ENCODE measurements at places on chromosomes 4 and X. TPM values are rescaled to one million over a fixed set of nuclear protein-coding genes. Genes with fewer than 3 reads are reported as not detected.

DNA sequence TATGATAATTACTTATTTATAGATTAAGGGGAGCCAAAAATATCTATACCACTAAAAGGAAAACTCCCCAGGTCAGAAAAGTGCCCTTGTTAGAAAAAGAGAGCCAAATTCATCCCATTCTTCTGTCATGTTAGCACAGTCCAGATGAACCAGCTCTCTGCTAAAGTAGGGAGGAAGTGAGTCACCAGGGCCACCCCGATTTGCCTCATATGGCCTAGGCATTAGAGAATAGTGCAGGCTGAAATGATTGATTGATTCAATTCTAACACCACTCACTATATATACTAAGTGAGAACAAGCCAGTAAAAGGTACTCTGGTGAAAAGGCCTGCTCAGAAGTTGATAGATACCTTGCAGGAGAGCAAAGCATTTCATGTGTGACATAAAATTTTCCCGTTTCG is 94.5 kb downstream of the SRPX start:
- DNase-seq: no peak
- no peak overlapping the region for H3K4me3 ChIP-seq
- H3K27ac ChIP-seq: no peak overlapping the region

DNA sequence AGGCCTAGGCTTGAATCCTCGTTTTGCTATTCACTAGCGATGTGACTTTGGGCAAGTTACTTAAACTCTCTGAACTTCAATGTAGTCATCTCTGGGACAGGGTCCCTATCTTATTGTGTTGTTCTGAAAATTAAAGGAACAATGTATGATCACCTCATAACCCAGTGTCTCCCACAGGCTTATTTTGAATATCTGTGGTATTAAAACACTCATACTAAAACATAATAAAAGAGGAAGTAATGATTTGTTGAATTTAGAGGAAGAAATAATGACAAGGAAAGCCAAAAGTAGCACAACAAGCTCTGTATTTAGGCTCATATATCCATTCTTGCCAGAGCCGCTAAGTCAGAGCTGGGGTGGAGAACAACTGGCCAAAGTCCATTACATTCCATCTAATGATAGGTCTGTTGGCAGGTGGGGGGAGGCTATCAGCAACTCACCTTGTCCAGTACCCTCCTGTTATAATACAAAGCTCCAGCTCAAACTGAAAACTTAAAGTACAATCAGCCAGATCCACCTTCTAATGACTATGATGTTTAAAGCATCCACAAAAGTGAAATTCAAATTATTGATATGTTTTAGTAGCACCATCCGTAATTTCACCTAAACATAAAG is 64.5 kb upstream of the LSM6 start:
- peaks cover 57% of the 10 kb centered on the region for H3K27me3 ChIP-seq
- no peaks in the 10 kb centered on the region for H3K4me1 ChIP-seq
- no peak overlapping the region for H3K27ac ChIP-seq
- H3K4me3 ChIP-seq: no peak overlapping the region

Gene EGF
- 0.30 TPM for total RNA-seq

Gene C4orf50
- total RNA-seq: 0.87 TPM

Gene ANAPC10
- 22.2 TPM for total RNA-seq

DNA sequence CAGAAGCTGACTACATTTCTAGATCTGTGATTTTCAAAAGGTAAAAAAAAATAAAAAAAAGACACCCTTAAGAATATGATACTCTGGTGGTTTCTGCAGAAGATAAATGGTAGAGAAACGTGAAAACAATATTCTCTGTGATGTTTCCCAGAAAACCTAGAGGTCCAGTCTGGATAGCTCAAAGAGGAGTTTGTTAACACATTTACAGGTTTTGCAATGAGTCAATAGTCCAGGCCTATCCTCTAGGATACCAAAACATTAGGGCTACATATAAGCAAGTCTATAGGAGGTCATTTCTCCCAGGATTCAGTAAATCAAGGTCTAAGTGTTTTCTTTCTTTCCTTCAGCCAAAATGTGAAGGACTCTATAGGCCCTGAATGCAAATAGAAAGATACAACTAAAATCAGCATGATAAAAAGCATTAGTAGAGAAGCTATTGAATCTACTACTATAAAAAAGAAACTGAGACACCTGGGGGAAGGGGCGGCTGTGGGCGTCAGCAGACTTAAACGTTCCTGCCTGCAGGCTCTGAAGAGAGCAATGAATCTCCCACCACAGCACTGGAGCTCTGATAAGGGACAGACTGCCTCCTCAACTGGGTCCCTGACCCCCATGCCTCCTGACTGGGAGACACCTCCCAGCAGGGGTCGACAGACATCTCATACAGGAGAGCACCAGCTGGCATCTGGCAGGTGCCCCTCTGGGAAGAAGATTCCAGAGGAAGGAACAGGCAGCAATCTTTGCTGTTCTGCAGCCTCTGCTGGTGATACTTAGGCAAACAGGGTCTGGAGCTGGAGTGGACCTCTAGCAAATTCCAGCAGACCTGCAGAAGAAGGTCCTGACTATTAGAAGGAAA is 33.7 kb upstream of the SPP1 start:
- H3K27ac ChIP-seq: no peak overlapping the region
- H3K27me3 ChIP-seq: peaks cover 34% of the 10 kb centered on the region
- no peaks in the 10 kb centered on the region for H3K4me1 ChIP-seq

DNA sequence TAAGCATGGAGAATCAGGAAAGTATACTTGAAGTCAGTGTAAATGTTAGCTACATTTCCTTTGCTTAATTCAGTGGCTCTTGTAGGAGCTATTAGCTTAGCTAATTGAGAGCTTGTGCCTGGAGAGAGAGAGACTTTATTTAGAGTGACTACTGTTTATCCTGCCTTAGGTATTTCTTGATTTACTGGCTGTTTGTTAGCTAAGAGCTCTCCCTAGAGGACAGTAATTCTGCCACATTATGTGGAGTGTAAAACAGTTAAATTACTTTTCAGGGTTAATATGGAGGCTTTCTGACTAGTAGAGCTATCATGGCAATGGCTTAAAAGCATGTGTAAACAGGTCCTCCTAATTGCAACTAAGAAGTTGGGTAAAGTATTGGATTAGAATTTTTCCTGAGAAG is 306.5 kb upstream of the TECRL start:
- H3K4me1 ChIP-seq: no peaks in the 10 kb centered on the region
- DNase-seq: no peak
- H3K27ac ChIP-seq: no peak overlapping the region
- no peaks in the 10 kb centered on the region for H3K27me3 ChIP-seq
- H3K4me3 ChIP-seq: no peak overlapping the region

DNA sequence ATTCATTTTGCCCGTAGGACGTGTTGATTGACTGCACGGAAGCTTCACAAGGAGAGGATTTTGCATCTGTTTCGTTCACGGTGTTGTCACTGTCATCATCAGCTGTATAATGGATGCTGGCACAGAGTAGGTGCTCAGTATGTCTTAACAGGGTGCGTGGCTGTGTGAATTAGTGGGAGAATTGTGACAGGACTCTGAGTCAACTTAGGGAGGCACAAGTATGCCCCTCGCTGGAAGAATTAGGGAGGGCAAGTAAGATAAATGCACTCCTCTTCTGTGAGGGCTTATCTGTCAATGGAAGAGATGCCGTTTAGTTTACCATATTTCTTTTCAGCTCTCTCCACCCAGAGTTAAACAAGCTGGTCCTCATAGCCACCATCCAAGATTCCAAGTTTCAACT is 107.2 kb downstream of the TRIML1 start:
- H3K4me3 ChIP-seq: no peak overlapping the region
- H3K36me3 ChIP-seq: no peaks in the 10 kb centered on the region
- no peak overlapping the region for H3K27ac ChIP-seq

GRCh38 chrX:69237236-69237635 is 72.0 kb upstream of the PJA1 start:
- DNase-seq: no peak
- no peaks in the 10 kb centered on the region for H3K36me3 ChIP-seq
- no peaks in the 10 kb centered on the region for H3K4me1 ChIP-seq
- H3K27me3 ChIP-seq: no peaks in the 10 kb centered on the region

DNA sequence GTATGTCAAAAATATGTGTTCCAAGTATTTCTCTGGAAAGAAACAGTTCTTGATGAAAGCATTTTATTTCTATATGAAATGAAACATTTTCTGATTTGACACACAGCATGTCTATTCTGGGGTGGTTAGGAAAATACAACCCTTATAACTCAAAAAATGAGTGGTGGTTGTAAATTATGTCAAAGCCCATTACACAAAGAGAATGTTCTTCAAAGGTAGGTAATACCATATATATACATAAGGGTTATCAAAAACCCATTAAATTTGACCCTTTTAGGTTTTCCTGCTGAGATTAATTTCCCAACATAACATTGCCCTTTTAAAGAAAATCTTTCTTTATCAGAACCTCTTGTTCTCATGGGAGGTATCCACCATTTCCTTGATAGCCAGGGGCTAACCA is 420.5 kb upstream of the TECRL start:
- no peak overlapping the region for H3K4me3 ChIP-seq
- H3K27me3 ChIP-seq: no peaks in the 10 kb centered on the region

DNA sequence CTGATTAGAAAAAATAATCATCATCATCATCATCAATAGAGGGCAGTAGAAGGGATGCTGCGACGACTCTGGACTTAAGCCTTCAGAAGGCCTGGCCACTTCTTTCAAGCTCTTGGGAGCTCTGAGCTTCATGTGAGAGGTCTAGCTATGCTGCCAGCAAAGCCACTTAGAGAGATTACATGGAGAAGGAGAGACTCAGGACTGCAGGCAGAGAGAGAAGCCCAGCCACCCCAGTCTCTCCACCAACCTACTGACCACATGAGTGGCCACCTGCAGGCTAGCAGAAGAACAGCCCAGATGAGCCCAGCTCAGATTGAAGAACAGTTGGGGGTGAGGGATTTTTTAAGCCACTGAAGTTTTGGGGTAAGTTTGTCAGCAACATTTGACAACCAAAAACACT is 17.1 kb upstream of the TMEM150C start:
- no peak for DNase-seq
- peaks cover 22% of the 10 kb centered on the region for H3K27me3 ChIP-seq
- peaks cover 6% of the 10 kb centered on the region for H3K36me3 ChIP-seq
- H3K4me3 ChIP-seq: no peak overlapping the region
- no peaks in the 10 kb centered on the region for H3K4me1 ChIP-seq

Gene CLDN34
- not detected for total RNA-seq

DNA sequence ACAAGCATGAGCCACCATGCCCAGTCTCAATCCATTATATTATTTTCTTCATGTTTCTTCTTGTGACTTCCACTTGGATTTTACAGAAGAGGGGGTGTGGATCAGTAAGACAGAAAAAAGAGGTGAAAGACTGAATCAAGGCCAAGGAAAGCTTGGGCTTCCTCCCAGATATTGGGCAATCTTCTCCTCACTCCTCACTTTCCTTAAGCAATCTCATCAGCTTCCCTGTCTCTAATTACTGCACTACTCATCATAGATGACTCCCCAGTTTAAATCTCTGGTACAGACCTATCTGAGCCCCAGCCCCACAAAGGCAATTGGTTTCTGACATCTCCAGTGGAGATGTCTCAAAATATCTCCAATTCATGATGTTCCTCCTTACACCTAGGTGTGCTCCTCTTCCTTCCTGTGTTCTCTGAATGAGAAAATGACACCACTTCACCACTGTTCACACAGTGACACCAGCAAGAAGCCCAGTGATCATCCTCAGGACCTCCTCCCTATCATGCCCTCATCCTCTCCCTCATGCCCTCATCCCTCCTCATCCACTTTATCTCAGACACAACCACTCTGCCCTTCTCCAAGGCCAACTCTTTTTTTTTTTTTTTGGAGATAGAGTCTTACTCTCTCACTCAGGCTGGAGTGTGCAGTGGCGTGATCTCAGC is 44.8 kb upstream of the HERC6 start:
- peaks cover 16% of the 10 kb centered on the region for H3K27me3 ChIP-seq
- no peaks in the 10 kb centered on the region for H3K36me3 ChIP-seq
- DNase-seq: no peak
- no peaks in the 10 kb centered on the region for H3K4me1 ChIP-seq

Gene JCHAIN
- total RNA-seq: not detected

Gene SSX4
- total RNA-seq: not detected

- H3K36me3 ChIP-seq: peaks cover 6% of the 10 kb centered on the region
- peaks cover 26% of the 10 kb centered on the region for H3K4me1 ChIP-seq
- DNase-seq: no peak
- no peaks in the 10 kb centered on the region for H3K27me3 ChIP-seq
- no peak overlapping the region for H3K27ac ChIP-seq
These were observed 30.3 kb upstream of the MAP3K15 start for GRCh38 chrX:19545651-19546050.

Gene IL1RAPL1
- not detected for total RNA-seq

Gene ZBTB33
- total RNA-seq: 20.5 TPM

GRCh38 chrX:24925430-24925829 is 90.3 kb downstream of the ARX start:
- no peaks in the 10 kb centered on the region for H3K36me3 ChIP-seq
- H3K27ac ChIP-seq: no peak overlapping the region
- no peaks in the 10 kb centered on the region for H3K27me3 ChIP-seq
- H3K4me1 ChIP-seq: peaks cover 4% of the 10 kb centered on the region

- H3K4me3 ChIP-seq: peak overlapping the region; percentile 9
- peaks cover 21% of the 10 kb centered on the region for H3K4me1 ChIP-seq
- H3K36me3 ChIP-seq: no peaks in the 10 kb centered on the region
- no peaks in the 10 kb centered on the region for H3K27me3 ChIP-seq
These were observed 44.8 kb downstream of the CLCN3 start for GRCh38 chr4:169665046-169665737.

Gene TBC1D25
- total RNA-seq: 23.2 TPM

GRCh38 chr4:46032056-46032455 is 91.8 kb downstream of the GABRG1 start:
- no peak overlapping the region for H3K4me3 ChIP-seq
- no peaks in the 10 kb centered on the region for H3K4me1 ChIP-seq
- no peaks in the 10 kb centered on the region for H3K27me3 ChIP-seq

Gene PLK4
- 6.1 TPM for total RNA-seq

Gene TRPC5OS
- total RNA-seq: not detected
